ENCODE measurements at places on chromosomes 3 and 15. TPM values are rescaled to one million over a fixed set of nuclear protein-coding genes. Genes with fewer than 3 reads are reported as not detected.

DNA sequence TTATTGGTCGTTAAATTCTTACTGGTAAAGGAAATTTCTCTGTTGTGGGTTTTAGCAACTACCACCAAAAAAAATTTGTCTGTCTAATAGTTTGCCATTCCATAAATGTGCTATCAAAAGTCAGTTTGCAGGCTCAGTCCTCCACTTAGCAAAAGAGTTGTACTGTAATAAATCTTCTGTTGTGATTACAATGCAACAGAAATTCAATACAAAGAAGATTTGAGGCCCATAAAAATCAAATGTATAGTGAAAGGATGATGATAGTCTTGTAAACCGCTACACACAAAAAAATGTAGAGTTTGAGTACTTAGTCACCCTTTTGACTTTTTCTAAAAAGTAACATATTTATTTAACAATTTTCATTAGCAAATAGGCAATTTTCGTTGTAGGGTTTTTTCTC lies 251.7 kb downstream of the VGLL3 start:
- no peak overlapping the region for H3K27ac ChIP-seq
- H3K4me3 ChIP-seq: no peak overlapping the region
- no peaks in the 10 kb centered on the region for H3K4me1 ChIP-seq
- H3K27me3 ChIP-seq: no peaks in the 10 kb centered on the region
- DNase-seq: no peak

DNA sequence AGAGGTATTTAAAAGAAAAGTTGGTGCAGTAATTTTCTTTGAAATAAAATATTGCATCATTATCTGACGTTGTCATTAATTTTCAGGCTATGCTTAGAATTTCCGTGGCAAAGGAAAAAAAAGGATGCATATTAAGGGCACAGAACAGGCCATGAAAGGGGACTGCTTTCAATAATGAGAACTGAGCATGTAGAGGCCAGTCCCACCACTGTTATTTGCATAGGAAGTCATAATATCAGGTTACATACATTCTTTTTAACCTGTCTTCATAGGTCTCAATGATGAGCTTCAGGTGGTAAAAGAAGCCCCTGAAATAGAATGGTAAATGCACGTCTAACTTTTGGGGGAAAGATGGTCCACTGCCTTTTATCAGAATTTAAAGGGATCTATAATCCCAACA lies 272.1 kb upstream of the ALCAM start:
- no peak overlapping the region for H3K4me3 ChIP-seq
- H3K4me1 ChIP-seq: no peaks in the 10 kb centered on the region
- H3K27me3 ChIP-seq: no peaks in the 10 kb centered on the region
- no peak for DNase-seq

DNA sequence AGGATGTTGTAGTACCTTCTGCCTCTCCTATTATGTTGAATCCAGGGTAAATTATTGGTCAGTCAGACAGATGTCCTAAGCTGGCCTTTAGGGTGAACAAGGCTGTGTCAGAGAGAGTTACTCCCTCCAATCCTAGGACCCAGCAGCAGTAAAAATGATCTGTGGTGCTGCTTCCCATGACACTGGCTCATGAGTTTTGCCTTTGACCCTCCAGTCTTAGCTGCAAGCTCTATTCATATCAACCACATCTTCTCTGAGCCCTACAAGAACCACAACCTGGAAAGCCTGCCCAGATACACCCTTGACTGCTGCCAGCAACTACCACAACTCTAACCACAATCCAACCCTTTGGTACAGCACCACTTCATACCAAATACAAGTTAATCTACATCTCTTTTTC lies 27.2 kb upstream of the PHLDB2 start:
- no peaks in the 10 kb centered on the region for H3K4me1 ChIP-seq
- no peak overlapping the region for H3K27ac ChIP-seq
- no peak overlapping the region for H3K4me3 ChIP-seq
- DNase-seq: no peak
- H3K36me3 ChIP-seq: no peaks in the 10 kb centered on the region
- H3K27me3 ChIP-seq: no peaks in the 10 kb centered on the region

The MNS1 gene
- total RNA-seq: 15.2 TPM

The GMPS gene
- total RNA-seq: 90.2 TPM

The HDGFL3 gene
- 94.6 TPM for total RNA-seq
